ENCODE measurements at places on chromosomes 16 and 17.

- DNase-seq, result no peak
These were observed 177.9 kb downstream of the SEC14L1 start for GRCh38 chr17:77318491-77319210.

GRCh38 chr17:69066482-69066881, 5.8 kb upstream of the ABCA9 start:
- DNase-seq, result no peak

GRCh38 chr16:27691721-27692120, 141.8 kb downstream of the KATNIP start:
- no peak for DNase-seq

DNA sequence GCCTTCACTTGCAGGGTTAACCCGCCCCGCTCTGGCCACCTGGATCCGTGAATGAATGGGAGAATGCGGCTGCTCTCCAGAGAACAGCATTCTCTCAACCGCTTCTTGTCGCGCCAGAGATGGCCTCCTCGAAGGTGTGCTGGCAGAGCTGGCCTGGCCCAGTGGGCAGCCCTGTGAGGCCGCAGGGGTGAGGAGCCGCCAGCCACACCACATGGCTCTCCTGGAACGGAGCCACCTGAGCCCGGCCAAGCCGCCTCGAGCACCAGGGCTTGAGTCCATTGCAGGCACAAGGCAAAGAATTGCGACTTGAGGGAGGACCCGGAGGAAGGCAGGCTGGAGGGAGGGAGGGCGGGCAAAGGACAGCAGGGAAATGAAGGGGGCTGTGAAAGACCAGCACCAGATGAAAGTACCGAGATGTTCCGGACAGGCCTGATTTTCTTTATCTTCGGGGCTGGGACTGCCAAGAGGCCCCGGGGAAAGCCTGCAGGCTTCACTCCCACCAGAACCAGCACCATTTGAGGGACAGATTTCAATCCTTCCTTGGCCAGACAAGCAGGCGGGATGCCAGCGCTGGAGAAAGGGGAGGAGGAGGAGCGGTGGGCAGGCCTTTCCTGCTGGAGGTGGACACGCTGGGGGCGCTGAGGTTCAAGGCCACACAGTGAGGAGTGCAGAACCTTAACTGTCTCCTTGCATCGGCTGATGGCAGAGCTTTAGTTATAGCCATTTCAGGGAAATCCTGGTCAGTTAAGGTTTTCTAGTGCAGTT, 69.4 kb downstream of the MRC2 start:
- DNase-seq, result no peak

DNA sequence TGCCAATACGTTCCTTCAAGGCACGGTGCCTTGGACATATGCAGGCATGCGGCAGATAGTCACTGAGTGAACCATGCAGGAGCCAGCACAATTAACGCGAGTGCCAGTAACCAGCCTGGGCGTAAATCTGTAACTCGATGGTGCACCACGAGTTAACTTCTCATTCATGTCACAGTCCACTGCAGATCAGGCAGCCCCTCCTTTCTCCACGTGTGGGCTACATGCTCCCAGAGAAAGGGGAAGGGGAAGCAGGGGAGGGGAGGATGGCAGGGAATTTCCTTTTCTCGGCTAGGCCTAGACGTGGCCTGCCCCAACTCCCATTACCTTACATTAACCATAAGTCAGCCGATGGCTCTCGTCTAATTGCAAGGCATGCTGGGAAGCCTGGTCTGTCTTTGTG, 287.9 kb downstream of the CPPED1 start:
- DNase-seq, result no peak

DNA sequence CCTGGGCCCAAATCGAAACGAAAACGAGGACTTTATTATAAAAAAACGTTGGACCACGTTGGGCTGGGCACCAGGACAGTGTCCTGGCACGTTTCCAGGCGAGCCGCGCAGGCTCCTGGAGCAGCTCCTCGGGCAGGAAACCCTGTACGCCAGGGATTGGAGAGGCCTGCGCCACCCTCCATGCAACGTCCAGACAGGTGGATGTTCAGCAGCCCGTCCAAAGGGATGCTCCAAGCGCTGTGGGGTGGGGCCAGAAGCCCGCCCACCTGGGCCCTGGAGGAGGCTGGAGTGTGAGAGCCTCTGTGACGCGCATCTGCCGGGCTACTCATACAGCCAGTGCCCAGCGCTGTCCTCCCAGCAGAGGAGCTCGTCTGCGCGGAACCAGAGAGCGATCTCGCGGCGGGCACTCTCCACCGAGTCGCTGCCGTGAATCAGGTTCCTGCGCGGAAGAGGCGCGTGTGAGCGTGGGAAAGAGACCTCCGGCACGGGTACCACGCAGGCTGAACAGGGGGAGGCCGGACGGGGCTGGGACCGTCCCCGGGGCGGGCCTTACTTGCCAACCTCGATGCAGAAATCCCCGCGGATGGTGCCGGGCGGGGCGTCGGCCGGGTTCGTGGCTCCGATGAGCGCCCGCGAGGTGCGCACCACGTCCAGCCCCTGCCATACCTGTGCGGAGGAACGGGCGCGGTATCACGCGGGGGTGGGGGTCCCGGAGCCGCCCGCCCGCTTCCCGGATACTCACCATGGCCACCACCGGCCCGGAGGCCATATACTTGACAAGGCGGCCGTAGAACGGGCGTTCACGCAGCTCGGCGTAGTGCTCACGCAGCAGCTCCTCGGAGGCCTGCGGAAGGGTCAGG, 785 bp downstream of the NME3 start:
- DNase-seq, result peak; percentile 86

GRCh38 chr16:28064706-28065249, 1.3 kb upstream of the GSG1L start:
- no peak for DNase-seq

GRCh38 chr16:56041556-56042140, 149.6 kb upstream of the GNAO1 start:
- peak; percentile 29 for DNase-seq

- DNase-seq, result peak; percentile 76
These were observed 13.1 kb upstream of the SREBF1 start for GRCh38 chr17:17849845-17850373.
